GDM1 (cell line): ENCODE measurements at places on chromosomes 7 and 10.

DNA sequence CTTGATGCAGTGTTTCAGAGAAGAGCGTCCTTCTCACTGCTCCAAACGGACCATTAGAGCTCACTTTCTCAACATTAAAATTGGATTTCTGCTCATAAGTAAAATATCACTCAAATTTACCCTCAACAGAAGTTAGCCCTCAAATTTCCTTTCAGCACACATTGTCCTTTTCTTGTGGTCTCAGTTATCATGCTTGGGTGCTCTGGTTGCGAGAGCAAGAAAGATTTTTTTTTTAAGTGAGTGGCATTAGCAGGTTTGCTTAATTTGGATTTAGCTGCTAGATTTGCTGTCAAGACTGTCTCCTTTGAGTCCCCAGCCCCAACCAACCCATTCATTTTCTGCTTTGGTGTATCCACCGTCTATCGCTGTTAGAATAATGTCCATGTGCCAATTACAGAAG, 2.6 kb upstream of the CH25H start:
- DNase-seq, result no peak

- DNase-seq, result no peak
Observed at GRCh38 chr10:49075743-49076142, 39.6 kb downstream of the VSTM4 start.

DNA sequence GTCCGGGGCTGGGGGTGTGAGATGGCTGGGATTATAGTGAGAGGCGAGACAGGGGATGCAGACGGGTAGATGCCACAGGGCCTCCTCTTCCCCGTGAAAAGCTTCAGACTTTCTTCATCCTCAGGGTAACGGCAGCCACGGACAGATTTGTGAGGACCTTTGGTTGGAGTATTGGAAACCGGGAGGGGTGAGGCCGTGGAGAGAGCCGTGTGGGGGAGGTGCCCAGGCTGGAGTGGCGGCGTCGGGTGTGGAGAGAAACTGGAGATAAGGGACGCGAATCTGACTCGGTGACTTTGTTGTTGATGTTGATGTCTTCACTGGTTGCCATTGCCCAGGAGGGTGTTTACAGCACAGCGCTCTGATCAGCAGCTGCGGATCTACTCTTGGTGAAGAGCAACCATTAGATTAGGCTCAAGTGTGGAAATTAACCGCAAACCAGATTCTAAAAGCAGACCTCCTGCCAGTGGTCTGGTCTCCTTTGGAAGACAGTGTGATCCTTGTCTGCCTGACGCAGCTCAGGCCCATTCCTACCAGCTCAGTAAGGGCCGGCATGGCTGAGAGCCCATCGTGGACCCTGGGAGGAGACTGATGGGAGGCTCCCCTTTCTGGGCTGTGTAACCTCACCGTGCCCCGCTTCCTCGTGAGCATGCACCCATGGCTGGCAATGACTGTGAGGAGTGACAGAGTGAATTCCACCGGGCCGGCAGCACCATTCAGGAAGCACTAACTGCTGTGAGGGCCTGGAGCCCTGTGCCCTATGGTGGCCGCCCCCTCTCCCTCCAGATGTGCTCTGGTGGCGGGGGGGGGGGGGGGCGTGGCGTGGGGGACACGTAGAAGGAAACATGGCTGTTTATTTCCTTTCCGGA, 90.3 kb downstream of the INPP5A start:
- DNase-seq, result no peak

- peak; percentile 54 for DNase-seq
Observed at GRCh38 chr10:108783897-108784296, 1139.4 kb downstream of the XPNPEP1 start.

GRCh38 chr7:70923181-70923845, 208.6 kb upstream of the GALNT17 start:
- DNase-seq, result no peak

GRCh38 chr7:70093205-70093904, 495.1 kb downstream of the AUTS2 start:
- no peak for DNase-seq

- DNase-seq, result no peak
Observed at GRCh38 chr7:55092186-55092974, 73.6 kb downstream of the EGFR start.

DNA sequence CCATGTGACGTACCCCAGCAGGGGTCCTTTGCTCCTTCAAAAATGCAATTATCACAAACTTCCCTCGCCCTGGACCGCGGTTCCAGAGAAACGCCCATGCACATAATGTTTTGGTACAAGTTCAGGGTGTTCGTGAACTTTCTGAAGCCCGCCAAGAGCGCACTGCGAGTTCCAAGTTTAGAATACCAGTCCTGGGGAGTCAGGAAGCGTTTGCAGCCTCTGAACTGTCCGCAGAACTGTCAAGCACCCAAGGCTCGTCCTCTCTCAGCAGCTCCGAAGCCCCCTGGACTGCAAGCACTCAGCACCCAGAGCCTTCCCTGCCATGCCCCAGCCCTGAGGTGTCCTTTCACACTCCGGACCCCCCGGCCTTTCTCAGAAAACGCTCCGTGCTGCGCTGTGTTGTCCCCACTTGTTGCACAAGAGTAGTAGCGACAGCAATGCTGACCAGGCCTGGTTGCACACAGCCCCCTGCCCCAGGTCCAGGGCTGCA, 30.3 kb downstream of the CALML3 start:
- no peak for DNase-seq

DNA sequence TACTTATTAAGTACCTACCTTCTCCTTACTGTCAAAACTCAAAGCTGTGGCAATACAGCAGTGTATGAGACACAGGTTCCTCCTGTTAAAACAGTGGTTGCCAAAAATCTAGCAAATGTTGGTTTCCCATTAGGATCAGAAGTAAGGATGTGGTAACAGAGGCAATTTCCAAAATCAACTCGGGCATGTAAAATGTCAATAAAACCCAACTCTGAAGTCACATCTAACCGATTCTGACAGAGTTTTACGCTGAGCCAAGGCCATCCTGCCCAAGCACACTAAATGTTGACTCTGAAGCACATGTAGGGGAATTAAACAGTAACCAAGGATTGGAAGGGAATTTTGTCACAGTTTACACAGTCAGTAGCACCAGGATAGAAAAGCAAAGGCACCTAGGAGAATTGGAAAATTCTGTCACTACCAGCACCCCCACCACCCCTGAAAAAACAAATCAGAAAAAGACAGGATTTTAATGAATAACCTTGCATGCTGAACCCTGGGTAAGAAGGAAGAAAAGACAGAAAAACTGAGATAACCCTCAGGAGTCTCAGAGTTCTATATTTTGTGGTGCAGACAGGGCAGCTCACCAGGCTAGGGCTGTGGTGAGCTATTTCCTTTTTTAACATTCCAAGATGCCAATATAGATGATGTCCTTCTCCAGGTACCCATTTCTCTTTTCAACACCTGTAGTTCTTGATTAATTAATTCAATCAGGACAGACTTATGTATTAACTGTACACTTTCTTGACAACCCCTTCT, 119.5 kb downstream of the DOCK4 start:
- no peak for DNase-seq

GRCh38 chr7:105267244-105267643, 121.5 kb downstream of the SRPK2 start:
- no peak for DNase-seq

- no peak for DNase-seq
Observed at GRCh38 chr10:11089272-11089671, 71.6 kb downstream of the CELF2 start.

DNA sequence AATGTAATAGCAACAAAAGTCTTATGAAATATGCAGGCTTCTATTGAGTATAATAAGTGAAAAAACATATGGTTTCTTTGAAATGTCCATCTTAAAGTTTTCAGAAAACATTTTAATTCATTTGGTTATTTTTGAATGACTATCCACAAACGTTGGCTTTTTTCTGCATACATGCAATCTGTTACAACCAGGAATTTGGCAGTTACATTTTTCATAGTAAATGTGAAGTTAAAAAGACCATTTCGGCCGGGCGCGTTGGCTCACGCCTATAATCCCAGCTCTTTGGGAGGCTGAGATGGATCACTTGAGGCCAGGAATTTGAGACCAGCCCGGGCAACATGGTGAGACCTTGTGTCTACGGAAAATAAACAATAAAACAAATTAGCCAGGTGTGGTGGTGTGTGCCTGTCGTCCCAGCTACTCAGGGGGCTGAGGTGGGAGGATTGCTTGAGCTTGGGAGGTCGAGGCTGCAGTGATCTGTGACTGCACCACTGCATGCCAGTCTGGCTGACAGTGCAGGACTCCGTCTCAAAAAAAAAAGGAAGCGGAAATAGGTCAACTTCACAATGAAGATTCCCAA, 73.9 kb upstream of the NMT2 start:
- no peak for DNase-seq

DNA sequence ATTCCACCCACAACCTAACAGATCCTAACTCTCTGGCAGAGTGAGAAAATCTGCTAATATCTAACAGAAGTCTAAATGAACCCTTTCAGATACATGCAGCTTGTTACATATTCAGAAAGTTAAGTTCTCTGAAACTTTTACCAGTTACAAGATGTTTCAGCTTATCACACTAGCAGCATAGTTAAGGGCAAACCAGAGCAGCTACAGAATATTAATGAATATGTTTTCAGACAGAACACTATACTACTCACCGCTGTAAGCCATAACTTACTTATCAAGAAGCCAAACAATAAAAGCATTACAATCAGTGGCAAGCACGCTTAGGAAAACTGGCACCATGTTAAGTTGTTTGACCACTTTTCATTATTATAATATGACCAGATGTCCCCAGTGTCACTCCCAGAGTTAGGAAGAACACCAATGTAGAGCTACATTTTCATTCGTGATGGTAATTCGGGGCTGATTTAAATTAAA, 2.7 kb downstream of the ITGB1 start:
- DNase-seq, result no peak

DNA sequence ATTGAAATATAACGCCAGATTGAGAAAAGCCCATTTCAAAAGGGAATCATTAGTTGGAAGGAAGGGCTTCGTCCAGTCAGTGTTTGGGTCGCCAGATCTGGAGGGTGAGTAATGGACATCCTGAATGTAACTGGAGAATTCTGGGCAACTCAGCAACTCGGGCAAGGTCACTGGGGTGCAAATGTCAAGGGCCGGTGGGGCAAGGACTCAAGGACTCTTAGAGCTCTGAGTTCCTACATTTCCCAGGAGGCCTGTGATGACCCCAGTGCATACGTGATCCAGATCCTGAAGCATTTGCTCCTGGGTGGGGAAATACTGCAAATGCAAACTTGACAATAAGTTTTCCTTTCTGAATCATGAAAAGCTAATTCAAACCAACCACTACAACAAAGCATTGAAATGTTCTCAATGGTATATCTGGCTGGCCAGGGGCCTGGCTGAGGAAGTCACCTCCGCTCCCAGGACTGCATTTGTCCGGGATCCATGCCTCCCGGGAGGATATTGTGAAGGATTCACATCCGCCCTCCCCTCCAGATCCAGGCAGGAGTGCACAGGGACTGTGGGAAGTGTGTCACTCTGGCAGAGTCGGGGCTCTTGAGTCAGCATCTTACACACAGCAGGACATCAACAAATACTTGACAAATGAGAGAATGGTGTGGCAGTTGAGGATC, 164.0 kb downstream of the FANK1 start:
- DNase-seq, result no peak

- no peak for DNase-seq
Observed at GRCh38 chr10:119136084-119136483, 29.4 kb downstream of the SFXN4 start.

GRCh38 chr7:44750921-44751571, 2.4 kb downstream of the ZMIZ2 start:
- DNase-seq, result no peak

- DNase-seq, result no peak
Observed at GRCh38 chr10:91768123-91768522, 30.1 kb upstream of the TNKS2 start.

GRCh38 chr7:11221984-11222383, 248.3 kb downstream of the PHF14 start:
- DNase-seq, result no peak

- DNase-seq, result no peak
Observed at GRCh38 chr10:128051548-128051947, 74.7 kb downstream of the MKI67 start.

DNA sequence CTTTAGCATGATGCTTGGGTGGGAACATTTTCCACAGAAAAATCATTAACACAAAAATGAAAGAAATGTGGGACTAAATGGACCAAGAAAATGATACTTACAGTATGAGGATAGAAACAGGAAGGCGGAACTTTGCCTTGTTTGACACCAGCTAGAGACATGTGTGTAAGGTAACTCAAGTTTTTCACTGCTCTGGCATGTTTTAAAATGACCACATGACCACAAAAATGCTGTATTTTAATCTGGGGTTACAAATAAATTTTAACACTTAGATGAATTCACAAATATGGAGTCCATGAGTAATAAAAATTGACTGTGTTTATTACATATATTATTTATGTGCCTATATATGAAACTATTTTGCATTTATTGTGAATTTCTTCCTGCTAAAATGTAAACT, 100.9 kb upstream of the PHYHIPL start:
- no peak for DNase-seq

DNA sequence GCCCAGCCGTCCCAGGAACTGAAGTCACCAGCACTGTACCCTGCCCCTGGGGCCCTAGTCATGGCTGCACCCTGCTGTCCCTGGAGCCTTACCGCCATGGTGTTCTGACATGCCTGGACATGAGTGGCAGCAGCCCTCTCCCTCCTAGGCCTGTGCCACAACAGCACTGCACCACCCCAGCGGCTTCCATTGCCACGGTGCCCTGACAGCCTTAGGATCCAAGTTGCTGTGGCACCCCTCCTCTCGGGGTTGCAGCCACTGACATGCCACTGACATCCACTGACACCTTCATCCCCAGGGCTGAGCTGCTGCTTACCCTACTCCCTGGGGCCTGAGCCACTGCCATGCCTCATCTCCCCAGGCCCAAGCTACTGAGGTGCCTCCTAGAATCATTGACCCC, 39.6 kb upstream of the SHH start:
- no peak for DNase-seq

DNA sequence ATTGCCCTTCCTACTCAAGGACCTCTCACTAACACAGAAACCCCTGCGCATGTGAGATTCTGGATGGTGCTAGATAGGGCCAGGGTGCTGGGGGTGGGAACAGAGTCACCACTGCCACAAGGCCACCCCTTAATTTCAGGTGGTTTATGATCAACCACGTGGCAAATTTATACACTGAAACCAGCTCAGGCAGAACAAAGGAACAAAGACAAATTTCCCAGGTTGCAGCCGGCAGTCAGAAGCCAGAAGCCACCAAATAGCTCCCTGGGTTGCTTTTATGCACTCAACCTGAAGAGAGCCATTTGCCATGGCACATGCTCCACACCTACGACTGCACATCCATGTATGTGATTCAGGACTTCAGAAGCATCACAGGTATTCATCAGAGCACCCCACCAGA, 2.5 kb downstream of the VOPP1 start:
- no peak for DNase-seq

DNA sequence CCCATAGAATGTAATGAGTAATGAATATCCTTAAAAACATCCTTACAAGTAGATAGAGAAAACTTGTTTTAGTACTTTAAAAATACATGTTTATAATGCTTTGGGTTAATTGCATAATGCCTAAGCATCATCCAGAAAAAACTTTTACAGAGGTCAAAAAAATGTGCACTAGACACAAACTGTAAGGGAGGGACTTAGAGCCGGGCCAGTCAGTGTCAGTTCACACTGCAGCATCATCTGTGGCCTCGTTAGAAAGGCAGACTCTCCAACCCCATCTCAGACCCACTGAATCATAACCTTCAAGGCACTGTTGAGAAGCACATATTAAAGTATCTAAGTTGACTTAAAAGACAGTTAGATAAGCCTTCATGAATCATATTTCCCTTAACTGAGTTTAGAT, 230.1 kb upstream of the PRPS1L1 start:
- no peak for DNase-seq

GRCh38 chr7:122864016-122864415, 22.2 kb downstream of the CADPS2 start:
- no peak for DNase-seq
